ENCODE measurements at places on chromosomes 4 and X. TPM values are rescaled to one million over a fixed set of nuclear protein-coding genes. Genes with fewer than 3 reads are reported as not detected.

GRCh38 chrX:41796577-41796976 lies 72.6 kb downstream of the GPR82 start:
- no peak for DNase-seq

DNA sequence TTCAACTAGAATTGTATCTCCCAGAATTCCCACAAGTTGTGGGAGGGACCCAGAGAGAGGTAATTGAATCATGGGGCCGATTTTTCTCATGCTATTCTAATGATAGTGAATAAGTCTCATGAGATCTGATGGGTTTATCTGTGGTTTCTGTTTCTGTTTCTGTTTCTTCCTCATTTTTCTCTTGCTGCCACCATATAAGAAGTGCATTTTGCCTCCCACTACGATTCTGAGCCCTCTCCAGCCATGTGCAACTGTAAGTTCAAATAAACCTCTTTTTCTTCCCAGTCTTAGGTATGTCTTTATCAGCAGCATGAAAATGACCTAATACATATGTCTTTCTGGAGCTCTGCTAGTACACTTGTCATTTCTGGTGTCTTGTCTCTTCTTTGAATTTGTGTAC lies 22.1 kb upstream of the OR13H1 start:
- no peak for DNase-seq

- no peak for DNase-seq
These were observed 22.8 kb upstream of the TLR2 start for GRCh38 chr4:153661215-153661822.

- no peak for DNase-seq
These were observed 110.1 kb downstream of the LARP7 start for GRCh38 chr4:112747036-112747435.

GRCh38 chr4:139014371-139015268 lies 961 bp upstream of the NOCT start:
- DNase-seq = no peak

- DNase-seq = no peak
These were observed 23.3 kb upstream of the CRMP1 start for GRCh38 chr4:5916229-5916628.

GRCh38 chrX:149846789-149847188 lies 34.2 kb upstream of the MAGEA8 start:
- DNase-seq = no peak

GRCh38 chr4:58566260-58566659 lies 1456.1 kb upstream of the IGFBP7 start:
- DNase-seq = no peak

- DNase-seq = no peak
These were observed 27.1 kb downstream of the PIR start for GRCh38 chrX:15465896-15466651.

GRCh38 chr4:94406668-94407437 lies 44.9 kb upstream of the PDLIM5 start:
- DNase-seq = peak; percentile 62

DNA sequence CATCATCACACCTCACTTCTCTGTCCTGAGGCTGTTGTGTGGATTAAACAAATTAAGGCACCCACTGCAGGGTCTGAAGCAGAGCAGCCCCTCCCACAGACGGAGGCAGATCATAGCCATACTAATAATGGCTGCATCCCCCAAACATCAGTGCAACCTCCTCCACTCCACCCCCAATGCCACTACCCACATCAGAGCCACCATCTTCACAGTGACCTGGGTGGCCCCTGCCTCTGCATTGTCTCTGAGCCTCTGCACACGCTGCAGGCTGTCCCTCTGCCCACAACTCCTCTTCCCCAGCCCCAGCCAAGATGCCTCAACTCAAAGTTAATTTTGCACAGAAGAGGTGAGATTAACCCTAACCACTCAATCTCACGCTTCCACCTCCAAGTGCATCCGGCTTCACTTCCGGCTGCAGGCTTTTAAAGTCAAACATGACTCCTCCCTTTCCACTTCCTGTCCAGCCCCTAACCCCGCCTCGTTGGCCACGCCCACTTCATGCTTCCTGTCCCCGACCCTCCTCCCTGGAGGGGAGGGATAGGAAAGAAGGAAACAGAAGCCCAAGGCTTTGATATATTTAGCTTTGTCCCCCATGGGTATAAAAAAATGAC lies 22.7 kb downstream of the JAKMIP1 start:
- no peak for DNase-seq

GUF1 gene
- polyA plus RNA-seq = 25.8 TPM

Measured in psoas muscle (tissue), 8 donors.